Mononuclear cell (primary cell): ENCODE measurements at places on chromosomes 6 and 20. TPM values are rescaled to one million over a fixed set of nuclear protein-coding genes. Genes with fewer than 3 reads are reported as not detected.

Gene CNBD2
- 11.3 TPM for total RNA-seq

Gene RGL2
- total RNA-seq: 14.7 TPM

Gene LAMP5
- 0.84 TPM for total RNA-seq

Gene MUCL3
- total RNA-seq: not detected

Gene TGM3
- total RNA-seq: 0.10 TPM

Gene PM20D2
- 6.1 TPM for total RNA-seq

Gene SLC26A8
- total RNA-seq: 0.10 TPM

Gene SAPCD1
- total RNA-seq: 0.63 TPM

Gene TCP11
- total RNA-seq: not detected

Gene LZTS3
- 17.6 TPM for total RNA-seq

Gene OOEP
- not detected for total RNA-seq

Gene HDDC2
- total RNA-seq: 37.8 TPM

Gene GLP1R
- 0.10 TPM for total RNA-seq

Gene OPN5
- total RNA-seq: not detected

Gene CTCFL
- total RNA-seq: not detected
